Stimulated activated CD8-positive, alpha-beta memory T cell treated with anti-CD3 and anti-CD28 coated beads, Interleukin-4, amount 100 ng/mL, for 1 hour (primary cell): ENCODE measurements at places on chromosomes 6 and 20.
A peak's percentile ranks its signal among the peaks of the same experiment; 100 is the strongest.

- no peak for DNase-seq
Observed at GRCh38 chr6:161216616-161217205, 57.1 kb downstream of the AGPAT4 start.

DNA sequence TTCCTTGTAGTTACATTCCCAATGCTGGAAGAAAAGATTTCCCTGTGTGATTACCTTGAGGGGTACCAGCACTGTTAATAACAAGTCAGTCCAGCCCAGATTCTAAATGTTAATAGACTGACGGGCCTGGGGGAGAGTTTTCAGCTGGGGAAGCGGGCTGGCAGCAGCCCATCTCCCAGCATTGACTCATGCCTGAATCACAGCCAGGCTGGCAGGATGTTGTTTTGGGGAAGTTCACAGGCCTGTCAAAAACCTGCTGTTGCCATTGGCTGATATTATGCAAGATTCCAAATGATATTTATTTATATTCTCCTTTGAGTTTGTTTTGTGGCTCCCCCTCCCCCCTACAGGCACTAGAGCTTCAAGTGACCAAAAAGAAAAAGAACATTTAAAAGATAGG, 213.9 kb upstream of the CNR1 start:
- DNase-seq = no peak

- DNase-seq = no peak
Observed at GRCh38 chr20:23584434-23585199, 16.3 kb upstream of the CST9L start.

- no peak for DNase-seq
Observed at GRCh38 chr6:70520575-70520974, 46.2 kb upstream of the SDHAF4 start.

DNA sequence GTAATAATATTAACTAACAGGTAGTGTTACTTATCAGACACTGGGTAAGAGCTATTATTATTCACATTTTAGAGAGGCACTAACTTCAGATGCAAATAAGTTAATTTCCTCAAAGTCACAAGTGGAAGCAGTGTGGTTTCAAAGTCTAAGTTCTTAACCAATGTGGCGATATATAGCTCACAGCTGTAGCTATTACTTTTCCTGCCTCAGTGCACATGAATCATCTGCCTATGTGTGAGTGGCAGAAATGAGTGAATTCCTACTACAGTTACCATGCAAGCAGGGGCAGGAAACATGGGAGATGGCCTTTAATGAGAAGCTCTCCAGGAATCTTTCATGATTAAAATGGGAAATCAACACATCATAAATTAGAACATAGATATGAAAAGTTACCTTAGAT, 126.2 kb upstream of the EYA4 start:
- no peak for DNase-seq

DNA sequence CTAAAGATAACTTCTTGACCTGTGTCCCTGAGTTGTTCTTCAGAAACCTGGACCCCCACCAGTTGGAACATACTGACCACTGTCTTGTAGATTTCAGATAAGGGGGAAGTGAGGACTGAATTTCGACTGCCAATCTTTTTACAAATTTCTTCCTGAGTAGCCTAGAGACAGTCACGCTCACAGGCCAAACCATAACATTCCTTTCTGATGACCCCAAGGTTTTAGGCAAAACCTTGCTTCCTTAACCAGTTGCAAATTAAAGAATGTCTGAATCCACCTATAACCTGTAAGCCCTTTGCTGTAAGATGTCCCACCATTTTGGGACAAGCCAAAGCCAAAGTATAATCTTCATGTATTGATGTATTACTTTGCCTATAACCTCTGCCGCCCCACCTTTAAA, 306.9 kb downstream of the LRFN2 start:
- DNase-seq = no peak

- no peak for DNase-seq
Observed at GRCh38 chr20:25750765-25751696, 54.4 kb upstream of the ZNF337 start.

GRCh38 chr6:118952683-118953082, 17.7 kb upstream of the MCM9 start:
- no peak for DNase-seq

GRCh38 chr6:77463861-77464494, 687 bp upstream of the HTR1B start:
- no peak for DNase-seq

GRCh38 chr20:63309261-63310071, 16.5 kb downstream of the COL20A1 start:
- no peak for DNase-seq

DNA sequence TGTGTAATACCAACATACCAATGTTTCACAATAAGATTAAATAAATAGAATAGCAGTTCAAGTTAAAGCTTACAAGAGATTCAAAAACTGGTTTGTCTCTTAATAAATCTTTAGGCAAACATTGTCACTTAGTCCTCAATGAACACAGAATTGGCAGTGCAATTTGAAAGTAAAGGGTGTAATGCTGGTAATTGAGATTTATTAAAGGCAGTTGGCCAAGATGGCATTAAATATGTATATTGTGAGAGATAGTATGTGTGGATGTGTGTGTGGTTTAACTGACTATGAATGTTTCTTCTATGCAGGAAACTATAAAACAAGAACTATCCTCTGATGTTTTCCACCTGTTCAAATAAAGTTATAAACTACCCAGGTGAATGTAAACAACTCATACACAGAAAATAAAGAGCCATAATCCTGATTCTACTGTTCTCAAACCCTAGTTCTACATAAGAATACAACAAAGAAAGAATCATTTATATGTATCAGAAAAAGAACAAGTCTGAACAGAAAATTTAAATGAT, 267.9 kb upstream of the PTCHD4 start:
- no peak for DNase-seq

DNA sequence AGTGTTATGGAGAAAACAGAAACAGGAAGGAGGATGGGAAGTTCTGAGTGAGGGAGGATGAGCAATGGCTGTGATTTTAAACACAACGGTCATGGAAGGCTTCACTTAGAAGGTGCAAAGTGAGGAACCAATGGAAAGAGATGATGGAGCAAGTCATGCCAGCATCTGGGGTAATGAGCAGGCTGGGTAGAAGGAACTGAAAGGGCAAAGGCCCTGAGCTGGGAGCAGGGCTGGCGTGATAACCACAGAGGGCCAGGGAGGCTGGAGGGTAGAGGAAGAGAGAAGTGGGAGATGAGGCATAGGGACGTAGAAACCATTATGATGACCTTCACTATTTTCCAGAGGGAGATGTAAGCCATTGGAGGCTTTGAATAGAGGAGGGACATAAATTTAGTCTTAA, 43.6 kb downstream of the NHLRC1 start:
- no peak for DNase-seq

GRCh38 chr6:138001750-138002349, 105.4 kb downstream of the PERP start:
- DNase-seq = peak; percentile 50

DNA sequence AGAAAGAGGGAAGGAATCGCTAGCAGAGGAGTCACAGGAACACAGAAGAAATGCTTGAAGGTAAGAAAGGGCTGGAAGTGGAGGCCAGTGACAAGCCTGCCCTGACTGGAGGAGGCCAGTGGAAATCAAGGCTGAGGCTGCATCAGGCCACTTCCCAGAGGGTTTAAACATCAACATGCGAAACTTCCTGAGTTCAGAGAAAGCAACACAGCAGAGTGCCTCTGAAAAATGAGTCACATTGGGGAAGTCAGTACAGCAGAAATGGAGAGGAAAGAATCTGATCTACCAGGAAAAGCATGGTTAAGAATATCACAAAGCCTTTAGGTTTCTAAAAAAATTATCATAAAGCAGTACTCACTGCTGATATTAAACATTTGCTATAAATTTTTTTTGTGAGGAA, 23.3 kb downstream of the NAPB start:
- DNase-seq = no peak

DNA sequence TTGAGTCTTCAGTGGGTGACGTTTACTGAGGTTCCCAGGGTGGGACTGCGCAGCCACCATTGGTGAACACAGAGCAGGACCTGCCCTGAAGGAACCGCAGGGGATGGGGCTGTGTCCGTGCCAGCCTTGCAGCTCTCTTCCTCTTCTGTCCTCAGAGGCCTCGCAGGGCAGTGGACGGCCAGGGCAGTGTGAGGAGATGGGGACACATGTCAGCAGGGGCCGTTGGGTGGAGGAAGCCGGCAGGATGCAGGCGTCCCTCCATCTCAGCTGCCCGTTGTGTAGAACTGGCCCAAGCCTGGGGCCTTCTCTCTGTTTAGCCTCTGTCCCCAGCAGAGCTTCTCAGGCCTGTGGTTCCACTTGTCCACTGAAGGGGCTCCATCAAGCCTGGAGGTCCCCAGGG, 53.6 kb upstream of the SMOC2 start:
- DNase-seq = no peak

DNA sequence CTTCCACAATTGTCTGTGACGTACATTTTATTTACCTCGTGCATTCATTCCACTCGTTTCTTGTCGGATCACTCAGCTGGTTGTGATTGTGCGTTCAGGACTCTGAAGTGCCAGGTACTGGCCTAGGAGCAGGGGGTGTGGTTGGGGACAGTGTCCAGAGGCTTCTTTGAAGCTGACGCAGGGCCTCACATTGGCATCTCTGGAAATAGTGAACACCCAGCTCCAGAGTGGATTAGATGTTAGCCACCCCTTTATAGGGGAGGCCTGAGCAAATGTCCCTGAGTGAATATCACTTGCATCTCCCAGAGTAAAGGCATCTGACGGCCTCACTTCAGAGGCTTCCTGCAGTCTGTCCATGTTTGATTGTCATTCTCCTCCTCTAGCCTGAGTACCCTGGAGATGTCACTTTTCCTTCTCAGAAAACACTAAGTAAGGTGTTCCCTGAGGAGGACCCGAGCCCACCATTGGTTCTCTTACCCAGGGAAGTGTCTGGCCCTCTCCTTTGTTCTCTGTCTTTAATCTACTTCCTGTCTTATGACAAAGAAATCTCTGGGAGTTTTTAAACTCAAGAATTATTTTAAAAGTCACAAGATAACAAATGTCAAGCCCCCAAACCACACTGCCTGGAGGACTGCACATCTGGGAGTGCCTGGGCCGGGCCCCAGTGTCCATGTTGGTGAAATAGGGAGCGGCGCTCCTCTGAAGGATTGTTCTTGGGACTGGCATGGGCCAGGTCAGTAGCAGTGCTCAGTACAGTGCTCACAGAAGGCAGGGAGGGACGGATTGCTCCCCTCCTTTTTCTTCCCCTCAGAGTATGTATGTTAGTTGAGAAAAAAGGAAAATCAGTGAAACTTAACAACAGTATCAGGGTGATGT, 10.8 kb downstream of the STX16 start:
- DNase-seq = no peak

DNA sequence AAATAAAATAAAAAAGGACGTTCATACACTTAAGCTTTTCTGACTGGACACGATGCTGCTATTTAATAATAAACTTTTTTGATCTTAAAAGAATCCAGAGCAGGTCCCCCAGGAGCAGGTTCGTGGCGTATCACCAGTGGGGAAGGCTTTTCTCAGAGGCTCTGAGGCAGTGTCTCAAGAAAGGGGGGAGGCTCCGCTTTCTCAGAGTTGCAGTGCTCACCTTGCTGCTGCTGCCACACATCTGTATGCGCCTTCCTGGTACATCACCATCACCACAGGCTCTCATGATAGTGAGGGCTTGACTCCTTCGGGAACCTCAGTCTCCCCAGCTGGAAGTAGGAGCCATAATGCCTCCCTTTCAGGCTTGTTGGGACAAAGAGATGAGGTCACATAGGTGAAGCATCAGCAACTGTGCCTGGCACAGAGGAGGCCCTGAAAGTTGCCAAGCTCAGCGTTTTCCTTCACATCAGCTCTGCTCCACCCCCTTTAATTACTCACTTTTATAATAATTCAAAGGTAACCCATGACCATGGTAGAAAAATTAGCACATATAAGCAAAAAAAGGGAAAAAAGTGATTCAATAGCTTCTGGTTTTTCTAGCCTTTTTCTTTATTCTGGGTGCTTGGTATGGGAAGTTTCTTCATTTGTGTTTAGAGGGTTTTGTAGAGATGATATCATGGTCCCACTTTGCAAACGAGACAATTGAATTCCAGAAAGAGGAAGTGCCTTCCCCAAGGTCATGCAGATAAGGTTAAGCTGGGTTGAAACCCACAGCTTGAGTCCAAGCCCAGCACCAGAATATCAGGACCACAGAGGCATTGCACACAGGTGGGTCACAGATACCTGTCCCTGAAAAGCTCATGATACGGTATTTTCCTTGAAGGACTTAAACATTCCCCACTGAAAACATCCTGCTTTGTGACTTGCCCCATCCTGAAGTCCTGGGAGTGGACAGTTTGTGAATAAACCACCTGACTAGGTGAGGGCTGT, 24.5 kb downstream of the SRSF3 start:
- no peak for DNase-seq

DNA sequence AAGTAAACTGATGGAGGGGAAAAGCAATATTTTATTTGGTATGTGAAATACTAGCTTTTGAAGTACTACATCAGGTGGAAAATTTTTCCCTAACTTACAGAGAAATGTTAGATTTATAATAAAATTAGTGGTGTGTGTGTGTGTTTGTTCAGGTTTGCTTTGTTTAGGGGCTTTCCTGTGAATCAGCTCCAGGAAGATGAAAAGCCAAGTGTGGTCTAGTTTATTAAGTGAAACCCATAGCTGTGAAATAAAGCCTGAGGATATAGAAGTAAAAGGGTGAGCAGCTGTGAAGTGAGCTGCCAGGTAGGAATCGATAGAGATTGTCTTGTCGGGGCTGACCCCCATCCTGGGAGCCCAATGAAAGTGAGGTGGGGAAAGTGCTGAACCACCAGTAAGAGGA, 347.6 kb upstream of the IMPG1 start:
- no peak for DNase-seq

DNA sequence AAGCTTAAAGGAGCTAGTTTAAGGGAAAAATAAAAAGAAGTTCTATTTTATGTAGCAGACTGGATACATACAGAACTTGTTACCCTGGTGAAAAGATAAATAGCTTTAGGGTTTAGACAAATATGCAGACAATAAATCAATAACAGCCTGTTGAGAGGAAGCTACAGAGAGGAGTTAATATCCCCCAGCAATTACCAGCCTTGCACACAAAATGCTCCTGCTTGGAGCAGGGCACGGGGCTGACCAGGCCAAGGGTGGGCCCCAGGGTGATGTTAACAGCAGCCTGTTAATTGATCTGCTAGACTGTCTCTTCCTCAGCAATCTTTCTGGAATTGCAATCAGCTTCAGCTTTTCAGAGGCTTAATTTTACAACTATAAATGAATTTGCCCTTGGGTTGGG, 125.1 kb upstream of the SOX4 start:
- DNase-seq = no peak

- DNase-seq = no peak
Observed at GRCh38 chr20:45096781-45097180, 4.1 kb downstream of the KCNS1 start.

DNA sequence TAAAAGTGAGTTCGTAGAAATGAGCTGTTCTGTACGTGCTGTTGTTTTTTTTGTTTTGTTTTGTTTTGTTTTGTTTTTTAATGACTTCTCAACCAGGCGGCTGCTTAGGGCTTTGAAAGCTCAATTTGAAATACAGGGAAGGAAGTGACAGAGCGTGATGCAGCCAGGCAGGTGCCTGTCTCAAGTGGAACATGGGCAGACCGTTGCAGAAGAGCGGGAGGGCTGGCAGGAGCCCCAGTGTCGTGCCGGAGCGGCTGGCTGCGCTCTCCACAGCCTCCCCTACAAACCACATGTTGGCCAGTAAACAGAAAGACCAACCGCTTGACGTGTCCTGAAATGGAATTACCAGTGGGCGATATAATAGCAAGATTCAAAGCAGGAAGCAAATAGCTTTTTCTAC, 164.9 kb upstream of the RREB1 start:
- DNase-seq = no peak

- no peak for DNase-seq
Observed at GRCh38 chr20:20210327-20210726, 157.6 kb upstream of the INSM1 start.
